ENCODE measurements at places on chromosomes 3 and 15.

DNA sequence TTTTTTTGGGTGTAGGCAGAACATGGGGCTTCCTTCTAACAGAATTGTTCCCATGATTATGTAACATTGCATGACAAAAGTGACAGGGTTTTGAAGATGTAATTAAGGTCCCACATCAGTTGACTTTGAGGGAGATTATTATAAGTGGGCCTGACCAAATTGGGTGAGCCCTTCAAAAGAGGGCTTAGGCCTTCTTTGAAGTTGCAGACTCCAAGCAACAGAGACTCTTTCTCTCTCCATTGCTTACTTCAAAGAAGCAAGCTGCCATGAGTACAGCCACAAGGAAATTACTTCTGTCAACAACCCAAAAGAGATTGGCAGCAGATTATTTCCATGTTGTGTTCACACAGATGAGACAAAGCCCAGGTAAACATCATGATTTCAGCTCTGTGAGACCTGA, 348.2 kb downstream of the PDCD6IP start:
- DNase-seq, result no peak

DNA sequence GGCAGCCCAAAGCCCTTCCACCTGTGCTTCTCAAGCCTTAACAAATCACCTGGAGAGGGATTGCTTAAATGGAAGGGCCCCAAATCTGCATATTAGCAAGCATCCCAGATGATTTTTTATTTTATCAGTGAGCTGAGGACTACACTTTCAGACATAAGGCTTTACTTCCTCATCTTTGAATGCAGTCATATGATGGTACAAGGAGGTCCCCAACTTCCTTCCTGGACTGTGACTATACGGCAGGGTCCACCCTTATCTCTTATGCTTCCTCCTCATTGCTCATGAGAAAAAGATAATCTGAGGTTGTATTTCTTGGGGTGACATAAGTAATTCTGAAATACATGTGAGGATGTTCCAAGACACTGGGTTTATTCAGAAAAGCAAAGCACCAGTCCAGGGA, 13.7 kb upstream of the HEG1 start:
- no peak for DNase-seq

DNA sequence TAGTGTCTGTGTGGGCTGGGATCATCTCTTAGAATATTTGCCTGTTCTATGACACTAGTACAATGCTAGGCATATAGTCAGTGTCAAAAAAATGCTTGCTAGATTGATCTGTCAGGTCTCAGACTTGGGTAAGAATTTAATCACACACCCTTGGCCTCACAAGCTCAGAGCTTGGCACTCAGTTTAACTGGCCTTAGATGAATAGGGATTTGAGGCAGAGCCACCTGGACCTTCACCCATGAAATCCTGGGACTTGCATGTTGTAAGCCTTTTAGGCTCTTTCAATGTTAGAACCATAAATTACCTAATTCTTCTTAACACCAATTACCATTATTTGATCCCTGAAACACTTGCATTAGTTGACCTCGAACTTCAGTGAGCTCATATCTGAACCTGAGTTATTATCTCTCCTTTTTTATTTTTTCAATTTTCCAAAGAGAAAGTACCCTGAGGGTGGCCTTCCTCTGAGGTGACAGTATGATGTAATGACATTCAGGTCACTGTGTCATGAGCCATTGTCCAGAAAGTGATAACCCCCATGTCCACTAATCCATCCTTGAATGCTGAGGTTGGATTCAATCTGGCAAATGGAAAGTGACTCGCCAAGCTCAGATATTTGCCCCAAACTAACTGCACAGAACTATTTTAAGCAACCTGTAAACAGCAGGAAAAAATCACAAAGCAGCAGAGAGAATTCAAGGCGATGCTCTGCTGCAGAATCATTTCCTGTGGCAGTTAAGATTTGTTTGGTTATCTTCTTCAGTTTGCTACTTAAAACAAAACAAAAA, 615.2 kb upstream of the NR2F2 start:
- DNase-seq, result no peak

GRCh38 chr3:158532099-158532734, 38.8 kb upstream of the MLF1 start:
- peak; percentile 66 for DNase-seq

- DNase-seq, result no peak
Measured at GRCh38 chr3:97882975-97883598, 61.3 kb downstream of the CRYBG3 start.

DNA sequence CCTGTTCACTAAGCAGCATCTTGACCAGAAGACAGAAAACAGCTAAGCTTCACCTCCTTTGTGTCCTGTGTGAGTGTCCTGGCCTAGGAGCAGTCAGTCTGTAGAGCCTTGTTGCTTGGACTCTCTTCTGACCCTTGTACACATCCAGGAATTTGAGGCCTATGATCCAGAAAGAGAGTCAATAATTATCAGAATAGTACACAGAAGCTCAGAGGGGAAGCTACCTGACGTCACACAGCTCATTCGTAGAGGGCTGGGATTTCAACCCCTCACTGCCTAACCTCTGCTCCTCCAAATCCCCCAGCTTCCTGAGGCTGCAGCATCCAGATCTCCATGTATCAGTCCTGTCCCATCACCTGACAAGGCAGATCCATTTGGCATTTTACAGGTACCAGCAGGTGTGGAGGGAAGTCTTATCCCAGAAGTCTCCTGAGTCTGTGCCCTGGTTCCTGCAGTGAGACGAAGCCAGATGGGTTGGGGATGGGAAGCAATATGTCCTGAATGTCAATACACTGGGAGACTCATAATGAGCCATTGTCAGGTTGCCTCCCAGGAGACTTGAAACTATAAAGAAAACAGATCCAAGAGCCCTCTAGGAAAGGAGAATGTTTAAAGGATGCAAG, 203.1 kb downstream of the MINAR1 start:
- no peak for DNase-seq

- DNase-seq, result no peak
Measured at GRCh38 chr15:88487178-88487795, 19.8 kb downstream of the MRPS11 start.

- DNase-seq, result no peak
Measured at GRCh38 chr3:188513662-188514328, 359.8 kb downstream of the LPP start.

GRCh38 chr3:183409219-183409618, 19.2 kb downstream of the MCF2L2 start:
- DNase-seq, result no peak

DNA sequence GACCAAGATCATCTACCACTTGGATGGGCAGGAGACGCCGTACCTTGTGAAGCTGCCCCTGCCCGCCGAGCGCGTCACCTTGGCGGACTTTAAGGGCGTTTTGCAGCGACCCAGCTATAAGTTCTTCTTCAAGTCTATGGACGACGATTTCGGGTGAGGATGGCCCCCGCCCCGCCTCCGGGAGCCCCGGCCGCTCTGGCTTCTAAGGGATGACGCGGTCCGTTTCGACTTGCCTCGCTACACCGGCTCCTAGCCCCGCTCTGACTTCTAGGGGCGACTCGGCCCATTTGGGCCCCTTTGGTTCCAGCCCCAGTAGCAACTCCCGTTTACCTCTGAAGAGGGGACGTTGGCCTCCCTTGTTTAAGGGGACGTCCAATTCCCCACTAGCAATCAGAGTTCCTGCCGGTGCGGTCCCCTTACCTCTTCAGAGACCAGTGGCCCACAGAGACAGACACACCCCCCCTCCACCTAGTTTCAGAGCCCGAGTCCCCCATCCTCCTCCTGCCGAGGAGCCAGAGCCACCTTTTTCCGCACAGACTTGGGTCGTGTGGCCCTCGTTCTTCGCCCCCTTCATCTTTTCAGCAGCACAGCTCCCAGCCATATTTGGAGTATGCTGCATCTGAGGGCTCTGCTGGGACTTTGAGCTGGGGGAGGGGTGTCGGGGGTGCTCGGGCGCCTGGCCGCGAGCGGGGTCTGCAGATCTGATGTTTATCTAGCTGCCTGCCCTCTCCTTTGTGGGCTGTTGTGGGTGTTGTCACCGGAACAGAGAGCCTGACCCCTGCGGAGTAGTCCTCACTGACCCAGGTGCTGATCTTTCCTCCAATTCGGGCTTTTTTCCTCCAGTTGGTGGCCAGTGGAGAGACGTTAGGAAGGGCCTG, 706 bp downstream of the DVL3 start:
- DNase-seq, result peak; percentile 30

DNA sequence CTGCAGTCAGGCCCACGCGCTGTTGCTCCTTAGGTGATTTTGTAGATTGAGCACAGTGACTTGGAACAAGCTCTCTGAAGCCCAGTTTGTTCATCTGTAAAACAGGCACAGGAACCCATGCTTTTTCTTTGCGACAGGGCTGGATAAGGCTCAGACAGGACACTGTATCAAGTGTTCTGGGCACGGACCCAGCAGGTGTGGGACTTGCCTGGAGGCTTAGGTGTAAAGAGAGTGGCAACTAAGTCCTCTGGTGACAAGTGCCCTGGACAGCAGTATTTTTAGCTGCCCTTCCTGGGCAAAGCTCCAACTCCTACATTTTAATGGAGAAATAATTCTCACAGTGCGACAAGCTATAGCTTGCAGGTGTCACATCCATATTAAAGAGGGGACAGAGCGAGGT, 32.2 kb downstream of the CD276 start:
- DNase-seq, result peak; percentile 68

DNA sequence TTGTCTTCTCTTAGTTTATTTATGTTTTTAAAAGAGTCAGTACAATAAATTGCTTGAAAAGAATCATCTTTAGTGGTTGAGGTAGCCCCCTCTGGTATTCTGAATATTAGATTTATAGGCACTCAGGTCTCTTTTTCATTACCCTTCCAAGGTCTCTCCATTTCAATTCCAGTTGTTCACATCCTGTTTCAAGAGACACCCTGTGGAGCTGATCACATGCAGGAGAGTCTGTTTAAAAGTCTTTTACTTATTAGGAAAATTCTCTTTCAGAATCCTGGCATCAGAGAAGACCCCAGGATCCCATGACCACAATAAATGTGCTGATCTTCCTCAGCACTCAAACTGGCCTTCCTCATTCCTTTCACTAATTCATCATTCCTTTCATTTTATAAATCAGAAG, 195.7 kb downstream of the ZIC4 start:
- DNase-seq, result no peak

DNA sequence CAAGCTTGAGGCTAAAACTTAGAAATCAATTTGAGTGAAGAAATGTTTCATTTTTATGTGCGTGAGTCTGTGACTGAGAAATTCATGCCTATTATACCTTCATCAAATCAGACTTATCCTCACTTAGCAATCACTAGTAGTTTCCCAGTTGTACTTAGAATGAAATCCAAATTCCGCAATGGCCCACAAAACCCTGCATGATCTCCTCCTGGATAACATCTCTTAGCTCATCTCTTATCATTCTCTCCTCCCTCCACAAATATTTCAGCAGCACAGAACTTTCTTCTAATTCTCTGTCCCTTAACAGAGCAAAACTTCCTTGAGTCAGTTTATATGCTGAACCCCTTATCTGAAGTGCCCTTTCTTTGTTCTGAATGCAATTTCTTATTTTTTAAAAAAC, 198.8 kb upstream of the TGFBR2 start:
- DNase-seq, result no peak

- no peak for DNase-seq
Measured at GRCh38 chr3:141926929-141927328, 50.5 kb downstream of the ATP1B3 start.

- DNase-seq, result no peak
Measured at GRCh38 chr3:27680517-27681246, 41.4 kb downstream of the EOMES start.

DNA sequence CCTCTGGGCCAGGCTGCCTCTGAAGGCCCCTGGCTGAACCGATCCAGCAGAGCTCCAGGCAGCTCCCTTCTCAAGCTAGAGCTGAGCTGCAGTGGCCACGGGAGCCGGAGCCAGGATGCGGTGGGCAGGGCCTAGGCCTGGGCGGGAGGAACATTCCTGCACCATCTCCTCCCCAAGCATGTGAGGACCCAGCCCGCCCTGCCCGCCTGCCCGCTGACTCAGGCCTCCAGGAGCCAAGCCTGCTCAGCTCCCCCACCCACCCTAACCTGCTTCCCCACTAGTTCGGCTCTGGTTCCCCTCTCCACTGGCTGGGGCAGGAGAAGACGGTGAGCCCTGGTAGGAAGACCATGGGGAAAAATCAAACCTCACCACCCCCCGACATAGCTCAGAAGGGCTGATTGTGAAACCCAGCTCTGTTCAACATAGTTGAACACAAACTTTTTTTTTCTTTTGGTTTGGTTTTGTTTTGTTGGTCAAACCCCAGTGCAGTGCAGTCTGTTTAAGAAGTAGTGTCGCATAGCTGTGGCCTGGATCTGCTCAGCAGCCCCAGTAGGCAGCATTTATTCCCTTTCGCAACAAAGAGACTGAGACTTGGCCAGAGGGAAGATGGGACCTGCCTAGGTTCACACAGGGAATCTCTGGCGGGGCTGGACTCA, 13.5 kb downstream of the SNX33 start:
- DNase-seq, result no peak

GRCh38 chr3:34254285-34254684, 455.9 kb downstream of the PDCD6IP start:
- DNase-seq, result no peak

DNA sequence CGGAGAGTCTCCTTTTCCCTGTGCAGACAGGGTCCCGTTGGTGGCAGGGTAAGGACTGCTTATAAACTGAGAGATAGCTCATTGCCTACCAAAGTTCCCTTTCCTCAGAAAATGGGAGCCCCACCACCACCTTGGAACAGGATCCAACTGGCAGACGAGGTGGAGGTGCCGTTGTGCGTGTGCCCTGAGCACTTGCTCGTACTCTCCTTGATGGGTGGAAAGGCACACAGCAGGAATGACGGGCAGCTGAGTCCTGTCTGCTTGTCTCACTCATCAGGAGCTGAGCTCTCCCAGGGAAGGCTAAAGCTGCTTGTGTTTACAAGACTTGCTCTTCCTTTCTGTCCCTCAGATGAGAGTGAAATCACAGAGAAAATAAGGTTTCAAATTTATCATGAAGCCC, 60.7 kb downstream of the B3GNT5 start:
- no peak for DNase-seq

- DNase-seq, result no peak
Measured at GRCh38 chr3:30633718-30634117, 27.3 kb downstream of the TGFBR2 start.

DNA sequence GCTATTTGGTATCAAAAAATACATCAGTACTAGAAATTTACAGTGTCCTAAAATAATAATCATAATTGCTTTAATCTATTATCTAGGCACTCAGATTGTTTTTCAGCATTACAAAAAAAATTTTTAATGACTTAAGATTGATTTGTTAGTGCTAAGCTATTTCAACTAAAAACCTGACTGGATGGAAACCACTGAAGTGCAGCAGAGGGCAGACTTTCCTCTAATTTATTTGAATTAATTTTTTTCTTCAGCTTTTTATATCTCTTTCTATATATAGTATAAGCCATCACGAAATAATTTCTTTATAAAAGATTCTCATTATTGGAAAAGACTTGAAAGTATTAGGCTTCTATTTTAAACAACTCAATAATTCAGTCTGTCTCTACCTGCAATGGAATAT, 131.4 kb downstream of the IQCH start:
- no peak for DNase-seq

- DNase-seq, result no peak
Measured at GRCh38 chr15:90558171-90558573, 28.4 kb downstream of the CRTC3 start.

- no peak for DNase-seq
Measured at GRCh38 chr3:86481031-86481430, 509.9 kb downstream of the VGLL3 start.
